PC-9 (cell line): ENCODE measurements at places on chromosomes 6 and 20.

DNA sequence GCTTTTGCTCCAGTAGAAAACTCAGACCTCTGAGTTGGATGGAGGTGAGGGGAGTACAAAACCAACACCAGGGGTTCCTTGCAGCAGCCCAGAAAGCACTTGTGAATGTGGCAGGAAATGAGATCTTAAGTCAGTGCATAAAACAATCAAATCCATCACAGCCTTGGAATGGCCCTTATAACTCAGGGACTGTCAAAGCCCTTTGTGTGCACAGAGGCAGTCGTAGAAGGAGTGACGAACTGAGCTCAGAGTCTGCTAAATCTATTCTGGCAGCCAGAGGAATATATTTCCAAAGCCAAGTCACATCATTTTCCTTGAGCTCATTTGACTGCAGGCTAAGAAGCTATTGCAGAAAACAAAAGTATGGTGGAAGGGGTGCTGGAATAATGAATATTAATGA lies 676.6 kb downstream of the DHX35 start:
- DNase-seq: no peak

DNA sequence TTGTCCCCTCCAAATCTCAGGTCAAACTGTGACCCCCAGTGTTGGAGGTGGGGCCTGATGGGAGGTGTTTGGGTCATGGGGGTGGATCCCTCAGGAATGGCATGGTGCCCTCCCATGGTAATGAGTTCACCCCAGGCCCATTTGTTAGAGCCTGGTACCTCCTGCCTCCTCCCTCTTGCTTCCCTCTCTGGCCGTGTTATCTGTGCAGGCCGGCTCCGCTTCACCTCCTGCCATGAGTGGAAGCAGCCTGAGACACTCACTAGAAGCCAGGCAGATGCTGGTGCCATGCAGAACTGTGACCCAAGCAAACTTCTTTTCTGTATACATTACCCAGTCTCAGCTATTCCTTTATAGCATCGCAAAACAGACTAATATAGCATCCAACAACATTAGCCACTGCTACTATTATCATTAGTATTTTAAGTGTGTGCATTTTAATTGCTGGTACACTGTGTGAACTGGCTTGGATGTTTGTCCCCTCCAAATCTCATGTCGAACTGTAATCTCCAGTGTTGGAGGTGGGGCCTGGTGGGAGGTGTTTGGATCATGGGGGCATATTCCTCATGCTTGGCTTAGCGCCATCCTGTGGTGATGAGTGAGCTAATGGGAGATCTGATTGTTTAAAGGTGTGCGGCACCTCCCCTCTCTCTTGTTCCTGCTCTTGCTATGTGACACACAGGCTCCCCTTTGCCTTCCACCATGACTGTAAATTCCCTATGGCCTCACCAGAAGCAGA lies 12.2 kb upstream of the OSER1 start:
- no peak for DNase-seq

- no peak for DNase-seq
These were observed 35.8 kb downstream of the NFATC2 start for GRCh38 chr20:51506527-51507215.

DNA sequence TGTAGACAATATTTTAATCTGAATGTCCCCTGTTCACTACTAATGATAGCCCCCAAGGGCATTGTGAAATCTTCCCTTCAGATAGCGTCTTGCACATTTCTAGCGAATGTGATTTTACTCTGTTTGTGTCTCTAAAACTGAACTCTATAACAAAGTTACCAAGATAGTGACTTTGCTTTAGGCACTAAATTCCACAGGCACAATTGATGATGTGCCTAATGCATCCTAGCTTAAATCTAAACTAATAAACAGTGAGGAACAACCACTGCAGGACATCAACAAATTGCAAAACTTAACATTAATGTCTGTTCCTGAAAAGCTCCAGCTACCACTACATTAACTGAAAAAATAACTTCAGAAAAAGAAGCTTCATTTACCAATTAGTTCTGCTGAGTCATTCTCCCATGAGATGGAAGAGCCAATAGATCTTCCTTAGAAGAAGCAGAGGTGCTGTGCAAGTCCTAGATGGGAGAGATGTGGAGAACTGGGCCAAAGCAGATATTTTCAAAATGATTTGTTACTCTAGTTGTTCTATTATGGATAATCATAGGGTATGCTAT lies 1065.0 kb downstream of the EPHA7 start:
- no peak for DNase-seq
